Hippocampal formation (tissue), 2 donors: ENCODE measurements at places on chromosomes 16 and 17.

- no peak for DNase-seq
Observed at GRCh38 chr16:79411805-79412204, 188.7 kb downstream of the MAF start.

GRCh38 chr17:42163113-42163512, 8.3 kb upstream of the RAB5C start:
- DNase-seq: no peak

- no peak for DNase-seq
Observed at GRCh38 chr17:42118545-42118944, 2.6 kb downstream of the KAT2A start.

DNA sequence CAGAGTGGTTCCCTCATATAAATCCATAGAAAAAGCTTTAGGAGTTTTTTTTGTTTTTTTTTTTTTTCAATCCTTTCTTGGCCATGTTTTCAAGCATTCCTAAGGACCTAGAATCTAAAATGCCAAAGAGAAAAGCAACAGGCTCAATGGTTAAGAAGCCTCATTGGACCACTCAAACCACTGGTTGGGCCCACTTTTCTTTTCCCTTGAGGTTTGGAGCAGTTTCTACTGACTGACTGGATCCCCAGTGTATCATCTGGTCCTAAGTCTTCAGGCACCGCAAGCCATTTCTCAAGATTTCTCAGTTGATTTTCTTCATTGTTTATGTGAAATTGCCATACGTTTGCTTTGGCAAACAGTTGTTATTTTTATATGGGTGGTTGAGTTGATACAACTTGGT, 14.4 kb downstream of the METTL9 start:
- no peak for DNase-seq

- DNase-seq: no peak
Observed at GRCh38 chr16:66517586-66518263, 32.2 kb downstream of the TK2 start.

- DNase-seq: no peak
Observed at GRCh38 chr16:88790312-88791211, 5.5 kb upstream of the PIEZO1 start.

DNA sequence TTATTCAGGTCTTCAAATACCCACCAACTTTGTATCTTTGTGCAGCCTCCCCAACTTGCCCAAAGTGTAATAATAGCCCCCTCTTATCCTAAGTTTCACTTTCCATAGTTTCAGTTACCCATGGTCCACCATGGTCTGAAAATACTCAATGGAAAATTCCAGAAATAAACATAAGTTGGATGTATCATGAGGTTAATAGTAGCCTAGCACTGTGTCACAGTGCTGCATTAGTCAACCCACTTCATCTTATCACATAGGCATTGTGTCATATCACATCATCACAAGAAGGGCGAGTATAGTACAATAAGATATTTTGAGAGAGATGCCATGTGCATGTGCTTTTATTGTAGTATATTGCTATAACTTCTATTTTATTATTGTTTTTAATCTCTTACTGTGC, 21.9 kb downstream of the OMG start:
- no peak for DNase-seq

DNA sequence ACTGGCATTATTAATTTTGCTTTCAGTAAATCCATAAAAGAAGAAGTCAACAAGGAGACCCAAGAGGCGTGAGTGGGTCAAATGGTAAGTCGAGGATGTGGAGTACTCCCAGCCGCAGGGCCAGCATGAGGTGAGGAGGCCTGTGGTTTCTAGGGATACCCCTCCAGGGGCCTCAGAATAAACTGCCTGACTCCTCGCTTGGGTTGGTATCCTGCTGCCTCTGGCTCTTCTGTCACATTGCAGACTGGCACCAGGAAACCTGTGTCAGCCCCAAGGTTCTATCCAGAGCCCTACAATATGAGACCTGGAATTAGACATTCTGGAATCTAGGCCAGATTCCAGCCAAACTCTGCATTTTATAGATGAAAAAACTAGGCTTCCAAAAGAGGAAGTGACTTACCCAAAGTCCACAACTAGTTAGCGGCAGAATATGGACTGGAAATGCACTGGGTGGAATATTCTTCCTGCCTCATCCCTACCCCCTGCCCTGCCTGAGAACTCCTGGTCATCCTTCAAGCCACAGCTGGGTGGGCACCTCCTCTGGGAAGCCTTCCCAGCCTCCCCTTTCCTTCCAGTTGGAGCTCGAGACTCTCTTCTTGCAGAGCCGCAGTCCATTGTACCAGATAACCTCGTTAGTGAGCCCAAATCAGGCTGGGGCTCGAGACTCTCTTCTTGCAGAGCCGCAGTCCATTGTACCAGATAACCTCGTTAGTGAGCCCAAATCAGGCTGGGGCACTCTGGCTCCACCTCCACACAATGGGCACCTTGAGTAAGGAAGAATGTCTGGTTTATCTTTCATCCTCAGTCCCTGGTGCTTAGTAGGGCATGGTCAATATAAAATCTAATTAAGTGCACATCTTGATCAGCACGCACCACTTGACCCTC, 22.6 kb downstream of the C17orf67 start:
- DNase-seq: no peak

DNA sequence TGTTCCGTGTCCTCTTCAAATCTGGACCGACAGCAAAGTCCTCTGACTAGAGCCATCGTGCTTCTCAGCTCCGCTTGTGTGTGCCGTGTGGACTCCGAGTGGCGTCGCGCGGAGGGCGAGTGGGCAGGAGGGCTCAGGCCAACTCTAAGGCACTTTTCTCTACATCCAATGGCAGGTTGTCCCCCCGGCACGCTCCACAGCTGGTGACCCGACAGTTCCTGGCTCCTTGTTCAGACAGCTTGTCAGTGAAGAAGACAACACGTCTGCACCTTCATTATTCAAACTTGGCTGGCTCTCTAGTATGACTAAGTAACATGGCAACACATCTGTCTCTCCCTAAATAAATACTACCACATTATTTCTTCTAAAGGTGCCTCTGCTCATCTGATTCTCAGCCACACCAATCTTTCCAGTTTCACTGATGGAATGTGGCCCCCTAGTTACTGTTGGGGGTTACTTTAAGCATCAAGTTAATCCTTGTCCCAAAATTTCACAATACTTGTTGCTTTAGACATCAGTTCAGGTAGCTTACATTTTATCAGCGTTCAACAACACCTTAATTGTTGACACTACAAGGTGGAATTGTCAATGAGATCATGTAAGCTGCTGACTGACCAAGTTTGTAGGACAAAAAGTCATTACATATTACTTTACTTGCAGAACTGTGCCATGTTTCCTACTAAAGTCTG, 15.4 kb downstream of the COG1 start:
- DNase-seq: no peak

GRCh38 chr17:35766903-35767510, 6.3 kb downstream of the C17orf50 start:
- DNase-seq: peak; percentile 34

DNA sequence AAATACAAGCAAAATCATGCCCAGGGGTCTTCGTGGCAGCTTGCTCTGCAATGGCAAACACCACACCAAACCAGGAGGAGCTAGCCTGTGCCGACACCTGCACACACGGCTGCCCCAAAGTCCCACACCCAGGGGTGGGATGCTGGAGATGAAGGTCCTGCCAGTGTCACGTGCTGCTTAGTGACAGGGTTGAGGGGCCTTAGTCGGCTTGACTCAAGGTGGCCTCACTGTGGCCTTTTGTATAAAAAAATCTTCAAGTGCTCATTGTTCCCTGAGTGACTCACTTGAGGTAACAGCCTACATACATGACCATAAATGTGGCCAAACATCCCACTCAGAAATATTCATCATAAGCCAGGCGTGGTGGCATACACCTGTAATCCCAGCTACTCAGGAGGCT, 7.3 kb downstream of the TRIM65 start:
- DNase-seq: no peak

GRCh38 chr17:19299214-19299747, 62.1 kb downstream of the EPN2 start:
- no peak for DNase-seq

- no peak for DNase-seq
Observed at GRCh38 chr16:10266809-10267208, 84.6 kb upstream of the GRIN2A start.

DNA sequence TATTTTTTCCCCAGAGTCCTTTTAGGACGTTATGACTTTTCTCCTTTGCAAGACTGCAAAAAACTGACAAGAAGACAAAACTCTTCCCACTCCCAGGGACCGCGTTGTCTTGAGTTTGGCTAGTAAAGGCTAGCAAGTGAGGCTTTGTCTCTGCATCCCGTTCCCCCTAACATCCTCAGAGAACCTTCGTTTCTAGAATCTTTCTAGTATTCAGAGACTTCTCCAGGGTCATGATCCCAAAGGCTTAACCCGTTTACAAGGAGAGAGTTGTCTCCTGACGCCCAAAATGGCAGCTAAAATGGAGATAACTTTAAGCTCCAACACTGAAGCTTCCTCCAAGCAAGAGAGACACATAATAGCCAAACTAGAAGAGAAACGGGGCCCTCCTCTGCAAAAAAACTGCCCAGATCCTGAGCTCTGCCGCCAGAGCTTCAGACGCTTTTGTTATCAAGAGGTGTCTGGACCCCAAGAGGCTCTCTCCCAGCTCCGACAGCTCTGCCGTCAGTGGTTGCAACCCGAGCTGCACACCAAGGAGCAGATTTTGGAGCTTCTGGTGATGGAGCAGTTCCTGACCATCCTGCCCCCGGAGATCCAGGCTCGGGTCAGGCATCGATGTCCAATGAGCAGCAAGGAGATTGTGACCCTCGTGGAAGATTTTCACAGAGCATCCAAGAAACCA, 843 bp downstream of the ZNF174 start:
- DNase-seq: no peak

- DNase-seq: no peak
Observed at GRCh38 chr16:66002601-66003000, 363.9 kb upstream of the CDH5 start.

DNA sequence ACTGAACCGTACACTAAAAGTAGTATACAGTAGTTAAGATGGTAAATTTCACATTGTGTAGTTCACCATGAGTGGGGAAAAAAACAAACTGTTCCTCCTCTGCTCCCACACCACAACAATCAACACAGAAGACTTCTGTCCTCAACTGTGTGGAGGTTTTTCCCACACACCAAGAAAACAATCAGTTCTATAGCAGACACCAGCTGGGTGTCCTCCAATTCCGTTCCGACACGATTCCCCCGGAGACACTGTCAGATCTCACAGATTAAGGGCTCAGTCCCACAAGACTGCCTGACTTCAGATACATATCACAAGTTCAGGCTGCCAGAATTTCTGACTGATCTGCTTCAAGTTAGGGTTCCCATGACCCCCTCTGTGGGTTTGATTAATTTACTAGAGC, 31.8 kb downstream of the BBS2 start:
- DNase-seq: peak; percentile 56

- no peak for DNase-seq
Observed at GRCh38 chr17:76327696-76328095, 19.6 kb upstream of the QRICH2 start.
